ENCODE measurements at places on chromosomes 2 and 18. TPM values are rescaled to one million over a fixed set of nuclear protein-coding genes. Genes with fewer than 3 reads are reported as not detected.

MDH1B gene
- total RNA-seq, result 8.1 TPM

- DNase-seq, result peak; percentile 92
Observed at GRCh38 chr2:238847841-238848690, at the start of gene TWIST2. Gene TWIST2 (plus strand): TSS chr2:238848085. CDS start chr2:238848216, 131 bp downstream.

DNA sequence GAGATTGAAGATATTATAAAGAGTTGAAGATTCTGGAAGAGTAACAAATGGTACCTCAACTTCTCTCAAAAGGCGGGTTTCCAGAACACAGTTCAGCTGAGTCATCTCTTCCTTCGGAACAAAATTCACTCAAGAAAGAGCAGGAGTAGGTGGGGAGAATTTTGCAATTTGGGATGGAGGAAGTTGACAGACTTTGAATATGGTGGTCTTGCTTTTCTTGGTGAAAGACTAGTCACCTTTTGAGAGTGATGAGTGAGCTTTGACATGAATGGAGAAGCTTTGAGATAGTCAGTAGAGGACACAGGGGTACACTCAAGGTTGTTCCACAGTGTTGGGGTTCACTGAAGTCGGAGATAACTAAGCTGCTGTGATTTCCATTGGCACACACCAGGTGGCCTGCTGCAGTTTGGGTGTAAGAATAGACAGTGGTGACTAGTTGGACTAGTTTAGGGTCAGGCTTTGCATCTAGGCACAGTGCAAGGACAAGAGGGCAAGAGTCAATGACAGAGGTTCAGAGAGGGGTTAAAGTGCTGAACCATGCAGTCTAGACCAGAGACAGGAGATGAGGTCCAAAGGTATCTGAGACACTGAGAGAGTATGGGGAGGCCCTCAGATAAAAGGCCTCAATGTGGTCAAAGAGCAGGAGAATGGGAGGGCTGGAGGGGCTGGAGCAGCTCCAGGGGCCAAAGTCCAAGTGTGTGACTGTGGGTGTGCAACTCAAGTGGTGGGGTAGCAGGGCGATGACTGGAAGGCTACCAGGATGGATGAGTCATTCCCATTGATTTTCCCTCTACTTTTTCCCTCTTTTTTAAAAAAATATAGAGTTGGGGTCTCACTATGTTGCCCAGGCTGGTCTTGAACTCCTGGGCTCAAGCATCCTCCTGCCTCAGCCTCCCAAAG lies 7.7 kb downstream of the CCL20 start:
- DNase-seq, result no peak

DNA sequence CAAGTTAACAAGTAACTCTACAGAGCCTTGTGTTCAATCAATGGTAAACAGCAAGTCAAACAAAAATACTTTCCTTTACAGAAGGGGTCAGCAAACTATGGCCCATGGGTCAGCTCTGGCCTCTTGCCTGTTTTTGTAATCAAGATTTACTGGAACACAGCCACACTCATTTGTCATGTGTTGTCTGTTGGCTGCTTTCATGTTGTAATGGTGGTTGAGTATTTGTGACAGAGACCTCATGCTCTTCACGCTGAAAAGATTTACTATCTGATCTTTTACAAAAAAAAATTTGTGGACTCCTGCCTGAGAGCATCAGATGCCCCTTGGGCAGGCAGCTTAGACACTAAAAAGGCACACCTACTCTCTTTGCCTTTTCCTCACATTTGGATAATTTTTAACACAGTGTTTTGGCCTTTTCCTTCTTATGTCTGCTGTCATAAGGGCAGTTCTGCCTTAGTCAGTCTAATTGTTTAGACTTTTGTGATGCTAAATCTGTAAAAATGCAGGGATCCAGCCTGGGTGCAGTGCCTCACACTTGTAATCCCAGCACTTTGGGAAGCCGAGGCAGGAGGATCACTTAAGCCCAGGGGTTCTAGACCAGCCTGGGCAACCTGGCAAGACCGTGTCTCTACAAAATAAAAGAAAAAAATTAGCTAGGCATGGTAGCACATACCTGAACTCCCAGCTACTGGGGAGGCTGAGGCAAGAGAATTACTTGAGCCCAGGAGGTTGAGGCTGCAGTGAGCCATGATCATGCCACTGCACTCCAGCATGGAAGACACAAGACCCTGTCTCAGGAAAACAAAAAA lies 18.3 kb downstream of the IL1B start:
- peak; percentile 44 for DNase-seq

- no peak for DNase-seq
Observed at GRCh38 chr18:36160959-36161371, 26.3 kb upstream of the MOCOS start.

GRCh38 chr2:206986943-206987342 lies 47.6 kb downstream of the CPO start:
- DNase-seq, result no peak

DNA sequence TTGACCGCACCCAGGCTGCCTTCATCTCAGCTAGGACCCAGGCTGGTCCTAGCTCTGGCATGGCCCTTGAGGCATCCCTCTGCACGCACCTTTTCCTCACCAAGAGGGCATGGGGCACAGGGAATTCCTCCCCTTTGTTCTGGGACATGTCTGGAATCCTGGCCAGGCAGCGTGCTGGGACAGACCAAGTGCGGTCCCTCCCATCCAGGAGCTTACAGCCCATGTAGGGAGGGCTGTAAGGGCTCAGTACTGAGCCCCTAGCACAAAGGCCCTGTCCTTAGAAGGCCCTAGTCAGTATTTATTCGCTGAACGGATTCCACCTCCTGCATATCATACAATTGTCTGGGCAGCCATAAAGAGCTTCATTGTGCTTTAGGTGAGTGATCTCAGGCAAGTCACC lies 3.0 kb downstream of the TMEM37 start:
- DNase-seq, result no peak

GRCh38 chr18:35776473-35776872 lies 194.9 kb downstream of the GALNT1 start:
- DNase-seq, result no peak

- DNase-seq, result no peak
Observed at GRCh38 chr2:32360416-32360815, 3.6 kb downstream of the BIRC6 start.

- peak; percentile 19 for DNase-seq
Observed at GRCh38 chr2:232316461-232317330, 61.9 kb upstream of the ALPP start.

- DNase-seq, result no peak
Observed at GRCh38 chr2:239884875-239885274, 140.3 kb downstream of the NDUFA10 start.

RPRM gene
- total RNA-seq, result 0.16 TPM

DNA sequence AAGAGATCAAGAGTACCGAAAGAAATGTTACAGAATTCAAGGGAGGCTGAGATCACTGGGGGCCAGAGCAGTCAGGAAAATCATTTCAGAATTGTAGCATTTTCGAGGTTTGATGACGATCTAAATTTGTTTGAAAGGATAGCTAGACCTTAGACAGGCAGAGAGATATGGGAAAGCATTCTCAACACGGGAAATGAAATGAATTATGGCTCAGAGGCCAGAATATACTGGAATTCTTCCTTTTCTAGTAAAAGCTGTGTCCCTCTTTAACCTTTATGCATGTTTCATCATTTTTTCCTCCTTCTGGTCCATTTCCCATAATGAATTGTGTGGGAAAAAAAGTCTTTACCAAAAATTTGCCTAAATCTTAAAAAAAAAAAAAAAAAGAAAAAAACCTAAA lies 78.8 kb downstream of the NABP1 start:
- no peak for DNase-seq

DNA sequence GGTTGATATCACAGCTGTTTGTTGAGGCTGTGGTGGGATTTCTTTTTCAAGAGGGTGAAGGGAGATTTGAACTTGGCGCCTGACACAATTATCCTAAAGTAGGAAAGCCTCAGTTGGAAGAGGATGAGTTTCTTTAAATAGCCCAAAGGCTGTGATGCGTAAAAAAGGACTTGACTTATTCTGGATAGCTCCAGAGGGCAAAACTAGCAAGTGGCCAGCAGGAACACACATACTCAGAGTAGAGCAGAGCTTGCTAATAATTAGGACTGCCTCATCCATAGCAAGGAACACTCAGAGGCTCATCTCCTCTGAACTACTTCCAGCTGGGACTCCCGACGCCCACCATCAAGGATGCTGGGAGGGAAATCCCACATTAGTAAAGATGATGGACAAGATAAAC lies 74.0 kb downstream of the AFF3 start:
- no peak for DNase-seq

MAP2 gene
- 11.4 TPM for total RNA-seq

DNA sequence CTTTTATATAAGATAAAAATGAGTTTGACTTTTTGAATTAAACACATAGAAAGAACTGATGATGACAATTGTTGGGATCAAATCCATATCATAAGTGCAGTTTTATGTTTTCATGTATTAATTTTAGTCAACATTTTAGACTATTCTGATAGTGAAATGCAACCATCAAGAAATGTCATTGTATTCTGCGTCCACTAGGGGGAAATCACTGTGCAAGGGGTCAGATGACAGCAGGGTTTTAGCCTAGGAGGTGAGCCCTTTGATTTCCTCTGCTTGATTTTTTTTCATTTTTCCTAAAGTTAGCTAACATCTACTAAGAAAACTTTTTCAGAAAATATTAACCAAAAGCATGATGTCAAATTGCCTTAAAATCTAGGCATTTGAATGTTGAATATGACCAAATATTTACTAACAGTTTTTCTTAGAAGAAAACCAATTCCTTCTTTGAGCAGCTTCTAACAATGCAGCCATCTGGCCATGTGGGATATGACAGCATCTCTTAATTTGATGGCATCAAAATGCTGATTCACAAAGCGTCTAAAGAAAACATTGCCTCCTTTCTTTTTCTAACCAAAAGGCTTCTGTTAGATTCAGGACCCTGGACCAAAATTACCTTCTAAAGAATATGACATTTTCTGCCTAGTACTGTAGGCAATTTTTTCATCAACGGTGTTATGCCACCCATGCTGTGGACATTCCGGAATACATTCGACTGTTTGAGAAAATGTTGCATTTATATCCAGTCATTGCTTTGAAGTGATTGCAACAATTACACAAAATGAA lies 141.5 kb downstream of the SPHKAP start:
- no peak for DNase-seq

CFC1 gene
- total RNA-seq, result not detected

- no peak for DNase-seq
Observed at GRCh38 chr2:39289609-39290008, 45.8 kb upstream of the CDKL4 start.

GRCh38 chr18:62741118-62741566 lies 25.8 kb downstream of the PHLPP1 start:
- DNase-seq, result no peak

SEC11C gene
- 90.0 TPM for total RNA-seq

GRCh38 chr2:234404957-234405356 lies 91.9 kb downstream of the ARL4C start:
- DNase-seq, result no peak

GRCh38 chr2:43052944-43053306 lies 173.5 kb downstream of the ZFP36L2 start:
- DNase-seq, result no peak

AP1S3 gene
- total RNA-seq, result 85.3 TPM

BCL2L11 gene
- total RNA-seq, result 32.7 TPM

DNA sequence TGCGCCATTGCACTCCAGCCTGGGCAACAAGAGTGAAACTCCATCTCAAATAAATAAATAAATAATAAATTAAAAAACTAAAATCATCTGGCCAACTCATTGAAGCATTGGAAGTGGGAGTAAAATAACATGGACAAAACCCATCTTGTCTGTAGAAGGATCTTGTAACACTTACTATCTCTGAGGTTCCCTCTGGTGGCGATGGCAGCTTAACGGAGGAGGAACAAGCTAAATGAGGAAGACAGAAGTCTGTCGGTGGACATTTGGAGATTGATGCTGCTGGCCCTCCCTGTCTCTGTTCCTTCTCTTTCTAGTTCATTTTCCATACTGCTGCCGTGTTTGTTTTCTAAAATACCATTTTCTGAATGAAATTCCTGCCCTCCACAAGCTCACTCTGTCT lies 43.4 kb downstream of the ZCCHC2 start:
- no peak for DNase-seq

GRCh38 chr18:13539843-13540476 lies 186.4 kb downstream of the FAM210A start:
- no peak for DNase-seq

DNA sequence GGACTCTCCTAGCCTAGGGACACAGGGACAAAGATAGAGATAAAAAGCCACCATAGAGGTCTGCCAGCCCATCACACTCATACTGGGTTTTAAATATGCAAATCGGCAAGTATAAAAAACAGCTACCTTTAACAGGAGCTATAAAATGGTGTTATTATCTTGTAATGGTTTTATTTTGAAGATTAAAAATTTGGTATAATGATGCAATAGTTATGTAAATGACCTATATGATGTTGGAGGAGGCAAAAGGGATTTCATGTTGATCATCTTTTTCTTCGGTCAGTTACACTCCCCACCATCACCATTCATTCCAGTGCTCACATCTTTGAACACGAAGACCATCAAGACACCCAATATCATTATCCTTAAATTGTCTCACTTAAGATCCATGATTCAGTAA lies 11.2 kb downstream of the ZNF521 start:
- DNase-seq, result no peak

GRCh38 chr18:41747723-41748242 lies 207.3 kb upstream of the PIK3C3 start:
- no peak for DNase-seq

GLI2 gene
- 3.7 TPM for total RNA-seq

CTNNA2 gene
- total RNA-seq, result not detected

GRCh38 chr2:1829796-1830195 lies 85.5 kb upstream of the PXDN start:
- DNase-seq, result no peak

DNA sequence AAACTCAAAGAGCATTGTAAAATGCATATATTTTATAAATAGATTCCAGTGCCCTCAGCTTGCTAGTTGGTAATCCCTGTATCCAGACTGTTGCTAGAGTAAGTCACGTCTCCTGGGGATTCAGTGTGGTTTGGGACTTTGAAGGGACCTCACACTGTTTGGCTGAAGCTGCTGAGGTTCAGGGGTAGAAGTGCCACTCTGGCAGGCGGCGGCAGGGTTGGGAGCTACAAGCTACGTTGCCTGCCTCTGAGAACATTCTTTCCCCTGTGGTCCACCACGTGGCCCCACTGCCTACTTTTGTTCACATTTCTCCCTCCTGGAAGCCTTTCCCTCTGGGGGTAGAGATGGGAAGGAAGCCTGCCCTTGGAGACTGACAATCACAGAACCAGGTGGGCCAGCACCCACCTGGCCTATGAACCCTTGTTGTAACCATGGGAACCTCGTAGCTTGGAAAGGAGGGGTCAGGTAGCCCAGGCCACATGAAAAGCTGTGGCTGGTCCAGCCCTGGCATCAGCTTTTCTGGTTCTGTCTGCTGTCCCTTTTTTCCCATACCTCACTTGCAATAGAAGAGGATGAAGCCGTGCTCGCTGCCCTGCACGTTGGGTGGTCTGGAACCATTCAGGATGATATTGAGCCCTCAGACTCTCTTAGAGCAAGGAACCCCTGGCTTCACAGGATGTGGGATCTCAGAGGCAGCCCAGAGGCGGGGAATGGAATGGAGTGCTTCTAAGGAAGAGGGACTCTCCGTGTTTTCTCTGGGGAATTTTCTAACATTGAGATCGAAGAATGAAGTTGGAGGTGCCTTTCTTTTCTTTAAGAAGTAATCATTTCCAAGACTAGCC lies 2.9 kb downstream of the RNF144A start:
- DNase-seq, result peak; percentile 40

ANO7 gene
- 1.9 TPM for total RNA-seq

KIAA2012 gene
- total RNA-seq, result not detected
